ENCODE measurements at places on chromosomes 11 and 22.

DNA sequence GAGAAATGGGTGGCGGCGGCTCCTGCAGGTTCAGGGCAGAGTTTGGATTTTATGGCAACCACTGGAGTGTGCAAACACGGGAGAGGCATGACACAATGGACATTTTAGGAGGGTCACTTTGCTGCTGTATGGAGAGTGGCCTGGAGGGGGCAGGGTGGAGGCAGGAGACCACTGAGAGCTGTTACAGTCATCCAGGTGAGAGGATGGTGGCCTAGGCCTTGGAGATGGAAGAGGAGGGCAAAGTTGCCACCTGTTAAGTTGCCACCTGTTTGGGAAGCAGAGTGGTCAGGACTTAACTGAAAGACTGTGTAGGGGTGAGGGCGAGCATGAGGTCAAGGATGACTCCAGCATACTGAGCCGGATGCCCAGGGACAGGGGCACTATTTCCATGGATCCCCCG is 2.3 kb upstream of the RAD9A start:
- no peak for DNase-seq

GRCh38 chr11:1946812-1947484 is at the start of gene MRPL23:
Gene MRPL23 (plus strand): TSS chr11:1947332. CDS start chr11:1947363, 31 bp downstream.
- no peak for DNase-seq

- no peak for DNase-seq
Measured at GRCh38 chr11:13118194-13118593, 109.1 kb downstream of the RASSF10 start.

DNA sequence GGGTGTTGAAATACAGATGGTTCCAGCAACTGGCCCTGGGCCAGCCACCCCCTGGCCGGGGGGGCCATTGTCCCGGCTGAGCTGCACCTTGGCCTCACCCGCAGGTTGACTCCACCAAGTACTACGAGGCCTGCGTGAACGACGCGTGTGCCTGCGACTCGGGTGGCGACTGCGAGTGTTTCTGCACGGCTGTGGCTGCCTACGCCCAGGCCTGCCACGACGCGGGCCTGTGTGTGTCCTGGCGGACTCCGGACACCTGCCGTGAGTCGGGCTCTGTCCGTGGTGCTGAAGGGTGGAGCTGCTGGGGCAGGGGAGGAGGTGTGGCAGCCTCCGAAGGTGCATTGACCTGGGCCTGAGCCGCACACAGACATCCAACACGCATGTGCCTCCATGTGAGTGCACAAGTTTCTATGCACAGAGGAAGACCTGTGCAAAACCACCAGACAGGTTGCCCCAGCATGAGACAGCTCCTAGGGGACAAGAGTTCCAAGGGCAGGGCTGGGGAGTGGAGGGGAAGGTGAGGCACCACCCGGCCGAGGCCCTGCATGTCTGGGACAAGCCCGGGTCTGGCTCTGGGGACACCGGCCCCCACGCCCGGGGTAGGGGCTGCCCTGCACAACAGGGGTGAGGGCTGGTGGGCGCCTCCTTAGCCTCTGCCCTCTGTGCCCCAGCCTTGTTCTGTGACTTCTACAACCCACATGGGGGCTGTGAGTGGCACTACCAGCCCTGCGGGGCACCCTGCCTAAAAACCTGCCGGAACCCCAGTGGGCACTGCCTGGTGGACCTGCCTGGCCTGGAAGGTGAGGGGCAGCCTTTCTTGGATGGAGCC is 16.1 kb downstream of the MUC5B start:
- DNase-seq: no peak

DNA sequence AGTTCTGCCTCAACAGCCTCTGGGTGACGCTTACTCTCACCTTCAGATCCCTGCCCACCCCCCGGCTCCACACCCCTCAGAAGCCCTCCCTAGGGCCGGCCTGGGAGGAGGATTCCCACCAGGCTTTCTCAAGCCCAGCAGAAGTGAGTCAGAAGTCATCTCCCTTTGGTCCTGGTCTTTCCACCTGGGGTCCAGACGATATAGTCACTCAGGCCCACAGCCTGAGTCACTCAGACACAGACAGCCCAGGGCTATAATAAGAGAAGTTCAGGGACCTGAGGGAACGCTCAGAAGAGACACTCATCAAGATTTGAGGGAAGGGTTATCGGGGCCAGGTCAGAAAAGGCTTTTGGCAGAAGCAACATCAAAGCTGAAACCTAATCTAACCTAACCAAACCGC is 127.1 kb downstream of the SPATA19 start:
- DNase-seq: no peak

- DNase-seq: no peak
Measured at GRCh38 chr22:35071784-35072183, 5.8 kb downstream of the ISX start.

DNA sequence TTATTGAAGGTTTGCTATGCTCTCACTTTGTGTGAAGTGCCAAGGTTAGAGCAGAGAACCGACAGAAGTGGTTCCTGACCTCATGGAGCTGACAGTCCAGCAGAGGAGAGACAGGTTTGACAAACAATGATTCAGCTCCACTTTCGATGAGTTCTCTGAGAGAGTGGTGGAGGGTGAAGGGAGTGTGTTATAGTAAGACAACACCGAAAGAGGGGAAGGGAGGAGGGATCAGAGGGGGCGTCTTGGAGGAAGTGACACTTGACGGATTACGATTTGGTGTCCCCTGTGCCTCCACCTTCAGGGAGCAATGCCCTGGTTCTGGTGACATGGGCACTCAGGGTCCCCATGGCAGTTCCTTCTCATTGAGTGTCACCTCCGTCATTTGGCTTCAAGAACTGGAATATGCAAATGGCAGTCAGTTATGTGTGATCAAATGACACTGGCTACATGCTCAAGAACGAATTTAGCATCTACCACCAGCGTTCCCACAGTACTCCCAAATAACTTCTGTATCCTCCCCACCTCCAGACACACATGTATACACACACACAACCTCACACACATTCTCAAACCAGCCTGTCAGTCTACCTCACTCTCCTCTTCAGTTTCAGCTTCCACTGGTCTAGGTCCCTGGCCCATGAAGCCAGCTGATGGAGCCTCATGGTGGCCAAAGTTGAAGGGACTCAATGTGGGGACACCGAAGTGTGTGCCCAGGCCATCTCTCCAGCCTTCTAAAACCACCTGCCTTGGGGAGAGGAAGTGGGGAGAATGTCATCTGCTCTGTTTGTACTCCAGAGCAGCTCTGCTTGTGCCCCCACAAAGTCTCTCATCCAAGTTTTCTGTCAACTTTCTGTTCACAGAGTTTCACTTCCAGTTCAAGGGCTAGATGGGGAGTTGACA is 31.4 kb upstream of the NUP160 start:
- DNase-seq: no peak

DNA sequence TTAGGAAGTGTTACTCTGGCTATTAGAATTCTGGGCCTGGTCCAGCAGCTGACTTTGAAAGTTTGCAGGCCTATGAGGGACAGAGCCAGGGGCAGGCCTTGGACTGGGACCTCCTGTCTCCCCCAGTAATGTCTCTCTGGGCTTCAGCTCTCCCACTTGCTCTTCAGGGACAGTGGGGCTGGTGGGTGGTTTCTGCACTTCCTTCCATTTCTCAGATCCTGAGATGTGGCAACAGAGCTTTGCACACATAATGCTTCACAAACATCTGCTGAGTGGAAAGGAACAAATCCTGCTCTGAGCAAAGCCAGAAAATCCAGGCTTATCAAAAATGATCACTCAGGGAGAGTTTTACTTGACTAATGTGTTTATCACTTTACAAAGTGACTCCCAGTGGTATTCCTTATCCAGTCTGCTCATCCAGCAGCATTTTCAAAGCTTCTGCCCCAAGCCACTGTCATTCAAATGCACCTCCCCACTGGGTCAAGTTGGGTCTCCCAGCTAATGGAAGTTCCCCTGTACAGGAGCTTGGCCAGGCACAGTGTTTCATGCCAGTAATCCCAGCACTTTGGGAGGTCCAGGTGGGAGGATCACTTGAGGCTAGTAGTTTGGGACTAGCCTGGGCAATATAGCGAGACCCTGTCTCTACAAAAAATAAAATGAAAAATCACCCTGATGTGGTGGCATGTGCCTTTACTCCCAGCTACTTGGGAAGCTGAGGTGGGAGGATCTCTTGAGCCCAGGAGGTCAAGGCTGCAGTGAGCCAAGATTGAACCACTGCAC is 13.5 kb upstream of the OSBP2 start:
- DNase-seq: no peak

GRCh38 chr11:657691-658126 is 20.6 kb downstream of the DRD4 start:
- no peak for DNase-seq

- DNase-seq: no peak
Measured at GRCh38 chr11:19121646-19122045, 4.7 kb downstream of the ZDHHC13 start.

DNA sequence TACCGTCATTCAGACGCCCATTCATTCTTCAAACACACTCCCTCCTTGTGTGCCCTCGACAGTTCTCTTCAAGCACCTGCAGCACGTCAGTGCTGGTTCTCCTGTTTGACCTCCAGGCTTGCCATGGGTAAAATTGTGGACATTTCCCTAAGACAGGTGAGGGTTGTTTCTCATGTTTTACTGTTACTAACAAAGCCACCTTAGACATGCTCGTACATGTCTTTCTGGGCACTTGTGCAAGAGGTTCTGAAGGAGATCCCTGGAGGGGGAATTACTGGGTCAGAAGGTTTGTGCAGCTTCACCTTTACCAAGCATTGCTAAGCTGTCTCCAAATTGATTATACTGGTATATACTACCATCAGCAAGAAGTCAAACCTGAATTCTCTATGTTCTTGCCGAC is 189.7 kb upstream of the TMEM45B start:
- DNase-seq: no peak

DNA sequence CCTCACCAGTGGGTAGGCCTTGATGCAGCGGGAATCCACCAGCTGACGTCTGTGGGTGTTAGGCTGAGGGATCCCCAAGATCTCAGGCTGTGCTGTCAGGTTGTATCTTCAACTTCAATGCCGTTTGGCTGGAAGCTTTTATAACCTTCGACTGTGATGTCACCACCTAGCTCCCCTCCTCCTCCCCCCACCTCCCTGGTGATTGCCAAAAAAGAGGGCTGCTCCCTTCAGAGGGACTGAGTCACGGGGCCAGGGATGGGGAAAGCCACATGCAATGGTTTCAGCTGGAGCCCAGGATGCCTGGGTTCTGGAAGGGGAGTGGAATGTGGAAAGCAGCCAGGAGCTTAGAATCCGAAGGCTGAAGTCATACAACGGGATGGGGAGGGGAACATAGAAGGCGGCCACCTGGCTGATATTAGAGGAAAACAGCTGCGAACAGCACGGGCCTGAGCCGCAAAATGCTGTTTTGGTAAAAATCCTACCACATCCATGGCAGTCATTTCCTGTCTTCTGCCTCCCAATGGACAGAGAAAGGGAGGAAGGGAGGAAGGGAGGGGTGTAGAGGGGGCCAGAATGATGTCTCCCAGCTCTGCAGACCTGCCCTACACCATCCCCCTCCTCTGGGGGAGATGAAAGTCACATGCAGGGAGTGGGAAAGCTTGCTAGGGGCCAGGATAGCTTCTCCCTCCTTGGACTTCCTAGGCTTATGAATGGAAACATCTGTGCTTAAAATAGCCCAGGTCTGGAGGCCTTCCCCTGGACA is at the start of gene LRRN4CL:
LRRN4CL (minus strand) TSS at position 110 of the 763 bp plus-strand sequence. CDS start 1,022 bp downstream, outside the sequence.
- DNase-seq: no peak

DNA sequence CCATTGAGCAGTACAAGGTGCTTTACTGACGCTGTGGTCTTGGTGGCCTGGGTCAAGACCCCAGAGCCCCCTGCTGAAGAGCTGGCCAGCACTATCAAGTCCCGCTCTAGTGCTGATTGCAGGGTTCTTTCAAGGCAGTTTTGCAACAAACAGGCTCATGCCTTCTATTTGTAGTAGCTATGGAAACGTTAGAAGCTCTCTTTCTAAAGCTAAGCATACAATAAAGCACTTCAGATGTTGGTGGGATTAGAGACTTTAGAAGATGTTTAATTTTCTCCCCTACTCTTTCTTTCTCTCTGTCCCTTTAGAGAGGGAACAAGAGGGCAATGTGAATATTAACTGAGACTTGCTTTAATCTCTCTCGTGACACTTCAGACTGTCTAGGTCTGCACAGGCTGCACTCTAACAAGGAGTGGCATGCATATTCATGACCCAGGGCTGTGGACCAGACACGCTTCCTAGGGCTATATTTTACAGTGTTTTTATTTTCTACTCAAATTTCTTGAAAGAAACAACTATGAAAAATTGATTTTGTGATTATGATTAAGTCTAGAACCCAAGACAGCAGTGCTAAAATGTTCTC is 138.6 kb downstream of the WNT7B start:
- DNase-seq: no peak

DNA sequence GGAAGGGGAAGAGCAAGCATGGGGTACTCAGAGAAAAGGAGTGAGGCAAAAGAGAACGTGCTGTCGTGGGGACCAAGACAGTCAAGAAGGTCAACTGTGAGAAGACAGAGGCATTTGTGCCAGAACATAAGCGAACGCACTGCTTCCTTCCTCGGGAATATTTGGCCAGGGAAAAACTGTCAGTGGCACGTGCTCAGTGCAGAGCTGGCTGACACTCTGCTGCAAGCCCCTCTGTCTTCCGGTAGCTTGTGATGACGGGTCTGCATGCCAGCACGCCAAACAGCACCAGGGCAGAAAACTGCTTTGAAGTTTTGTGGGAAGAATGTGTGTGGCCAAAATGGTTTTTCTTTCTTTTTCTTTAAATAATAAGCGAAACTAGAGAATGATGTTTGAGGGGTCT is 60.6 kb downstream of the SMCO4 start:
- DNase-seq: no peak

DNA sequence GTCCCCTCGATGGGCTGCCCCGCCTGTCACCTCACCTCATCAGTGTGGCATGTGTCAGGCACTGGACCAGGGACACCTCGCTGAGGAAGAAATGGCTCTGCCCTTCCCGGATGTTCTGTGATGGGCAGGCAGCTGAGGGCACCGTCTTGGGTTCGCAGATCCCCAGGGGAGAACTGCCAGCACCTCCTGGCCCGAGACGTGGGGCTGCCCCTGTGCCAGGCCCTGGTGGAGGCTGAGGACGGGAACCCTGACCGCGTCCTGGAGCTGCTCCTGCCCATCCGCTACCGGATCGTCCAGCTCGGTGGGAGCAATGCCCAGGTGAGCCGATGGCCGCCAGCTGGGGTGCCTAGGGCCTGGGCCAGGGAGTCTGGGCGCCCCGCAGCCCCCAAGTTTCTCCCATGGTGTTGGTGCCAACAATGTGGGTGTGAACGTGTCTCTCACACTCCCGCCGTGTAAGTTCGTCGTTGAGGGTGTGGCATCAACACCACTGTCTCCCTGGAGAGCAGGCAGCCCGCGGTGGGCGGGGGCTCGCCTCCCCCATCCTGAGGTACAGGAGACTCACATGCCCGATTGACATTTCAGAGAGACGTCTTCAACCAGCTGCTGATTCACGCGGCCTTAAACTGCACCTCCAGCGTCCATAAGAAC is 7.3 kb upstream of the GTSE1 start:
- DNase-seq: no peak

- no peak for DNase-seq
Measured at GRCh38 chr11:86632499-86633269, 39.7 kb downstream of the ME3 start.
